Hepatic stellate cell (primary cell): ENCODE measurements at places on chromosomes 16 and 17.

DNA sequence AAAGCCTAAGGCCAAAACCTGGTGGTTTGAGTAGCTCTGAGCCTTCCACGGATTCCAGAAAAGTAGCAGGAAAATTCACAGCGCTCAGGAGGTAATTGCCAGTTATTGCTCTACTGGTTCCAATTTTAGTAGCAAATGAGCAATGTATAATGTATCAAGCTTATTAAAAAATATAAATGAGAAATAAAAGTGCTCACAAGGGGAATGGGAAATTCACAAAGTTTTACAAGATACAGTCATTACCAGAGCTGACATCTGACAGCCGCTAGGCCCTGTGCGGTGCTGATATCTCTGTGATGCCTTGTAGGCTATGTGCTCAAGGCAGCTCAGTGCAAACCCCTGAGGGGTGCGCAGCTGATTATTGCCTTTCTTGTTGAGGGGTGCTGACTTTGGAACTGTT is 47.5 kb downstream of the HS3ST3A1 start:
- DNase-seq = no peak

DNA sequence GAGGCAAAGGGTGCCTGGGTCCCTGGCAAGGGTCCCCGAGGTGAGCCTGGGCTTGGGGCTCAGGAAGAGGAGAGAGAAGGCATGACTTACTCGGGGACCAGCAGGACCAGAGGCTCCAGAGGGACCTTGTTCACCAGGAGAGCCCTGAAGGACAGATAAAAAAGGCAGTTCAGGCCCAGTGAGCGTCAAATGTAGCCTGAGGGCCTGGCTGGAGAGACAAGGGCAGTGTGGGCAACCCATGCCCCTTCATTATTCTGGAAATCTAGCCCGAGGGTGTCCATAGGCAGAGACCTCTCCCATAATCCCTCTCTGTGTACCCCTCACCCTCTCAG is 14.1 kb downstream of the COL1A1 start:
- no peak for DNase-seq

GRCh38 chr16:49200223-49200820 is 81.3 kb downstream of the CBLN1 start:
- no peak for DNase-seq

- no peak for DNase-seq
Observed at GRCh38 chr17:79036181-79036580, 12.2 kb downstream of the C1QTNF1 start.

DNA sequence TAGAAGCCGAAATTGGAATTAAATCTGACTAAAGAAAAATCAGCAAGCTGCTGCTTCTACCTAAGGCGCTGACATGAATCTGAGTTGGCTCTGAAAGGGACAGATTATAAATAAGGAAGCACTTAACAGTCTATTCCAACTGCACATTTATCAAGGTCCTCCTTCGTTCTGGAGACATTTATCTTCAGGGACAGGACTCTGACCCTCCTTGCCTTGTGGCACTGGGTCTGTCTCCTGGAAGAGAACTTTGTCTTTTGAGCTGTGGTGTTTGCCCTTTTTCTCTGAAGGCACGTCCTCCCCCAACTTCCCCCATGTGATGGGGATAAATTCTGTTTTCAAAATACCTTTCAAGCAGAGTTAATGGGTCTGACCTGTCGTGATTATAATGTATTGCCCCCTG is 47.0 kb upstream of the MARCHF10 start:
- DNase-seq = no peak

GRCh38 chr16:81560979-81561657 is 116.5 kb downstream of the CMIP start:
- DNase-seq = no peak

DNA sequence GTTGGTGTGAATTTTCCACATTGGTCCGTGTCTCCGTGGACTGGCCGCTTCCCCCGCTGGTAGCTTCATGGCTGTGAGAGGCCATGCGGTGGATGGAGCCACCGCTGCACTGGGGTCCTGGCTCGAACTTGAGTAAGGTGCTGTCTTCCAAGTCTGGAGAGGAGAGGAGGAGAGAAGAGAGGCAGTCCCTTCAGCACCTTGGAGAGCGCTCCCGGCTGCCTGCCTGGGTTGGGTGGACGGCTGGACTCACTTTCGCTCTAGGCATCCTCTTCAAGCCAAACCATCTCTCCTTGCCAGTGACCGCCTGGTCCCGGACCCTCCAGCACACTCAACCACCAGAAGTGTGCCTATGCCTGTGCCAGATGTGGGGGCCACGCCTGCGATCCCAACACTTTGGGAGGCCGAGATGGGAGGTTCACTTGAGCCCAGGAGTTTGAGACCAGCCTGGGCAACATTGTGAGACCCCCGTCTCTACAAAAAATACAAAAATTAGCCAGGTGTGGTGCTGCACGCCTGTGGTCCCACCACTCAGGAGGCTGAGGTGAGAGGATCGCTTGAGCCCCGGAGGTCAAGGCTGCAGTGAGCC is 6.2 kb downstream of the JPH3 start:
- DNase-seq = peak; percentile 84

DNA sequence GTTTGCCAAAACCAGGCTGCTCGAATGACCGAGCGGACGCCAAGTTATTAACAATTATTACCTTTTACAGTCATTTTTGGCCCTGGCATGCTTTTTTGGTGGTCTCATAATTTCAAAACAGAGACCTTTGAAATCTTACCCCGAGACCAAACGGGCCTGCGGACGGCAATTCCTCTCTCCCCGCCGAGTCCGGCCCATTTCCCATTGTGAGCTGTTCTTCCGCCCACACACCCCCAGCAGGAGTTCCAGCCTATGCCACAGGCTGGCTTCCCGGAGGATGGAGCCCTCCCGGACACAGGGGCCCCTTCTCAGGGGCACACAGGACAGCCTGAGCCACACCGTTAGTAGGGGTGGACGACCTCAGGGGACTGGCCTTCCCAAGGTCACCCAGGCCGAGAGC is 130.7 kb downstream of the C16orf95 start:
- DNase-seq = no peak

- no peak for DNase-seq
Observed at GRCh38 chr17:44268709-44269534, 987 bp upstream of the SLC4A1 start.

- no peak for DNase-seq
Observed at GRCh38 chr16:54521327-54521726, 234.7 kb upstream of the IRX3 start.

- DNase-seq = peak; percentile 72
Observed at GRCh38 chr17:50110591-50111349, 15.6 kb downstream of the PDK2 start.

DNA sequence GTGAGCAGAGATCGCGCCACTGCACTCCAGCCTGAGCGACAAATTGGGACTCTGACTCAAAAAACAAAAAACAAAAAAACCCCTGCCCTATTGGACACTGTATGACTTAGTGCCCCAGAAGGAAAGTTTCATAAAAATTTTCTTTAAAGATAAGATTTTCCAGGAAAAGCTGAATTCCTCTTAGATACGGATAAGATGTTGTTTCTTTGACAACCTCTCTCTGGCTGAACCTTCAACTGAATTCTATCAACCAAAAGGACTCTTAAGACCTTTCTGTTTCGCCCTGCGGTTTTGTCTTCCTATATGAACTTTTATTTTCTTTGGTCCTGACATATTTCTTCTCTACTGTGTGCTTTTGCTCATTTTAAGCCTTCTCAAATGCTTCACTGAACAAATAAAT is 35.8 kb downstream of the CPPED1 start:
- DNase-seq = no peak

DNA sequence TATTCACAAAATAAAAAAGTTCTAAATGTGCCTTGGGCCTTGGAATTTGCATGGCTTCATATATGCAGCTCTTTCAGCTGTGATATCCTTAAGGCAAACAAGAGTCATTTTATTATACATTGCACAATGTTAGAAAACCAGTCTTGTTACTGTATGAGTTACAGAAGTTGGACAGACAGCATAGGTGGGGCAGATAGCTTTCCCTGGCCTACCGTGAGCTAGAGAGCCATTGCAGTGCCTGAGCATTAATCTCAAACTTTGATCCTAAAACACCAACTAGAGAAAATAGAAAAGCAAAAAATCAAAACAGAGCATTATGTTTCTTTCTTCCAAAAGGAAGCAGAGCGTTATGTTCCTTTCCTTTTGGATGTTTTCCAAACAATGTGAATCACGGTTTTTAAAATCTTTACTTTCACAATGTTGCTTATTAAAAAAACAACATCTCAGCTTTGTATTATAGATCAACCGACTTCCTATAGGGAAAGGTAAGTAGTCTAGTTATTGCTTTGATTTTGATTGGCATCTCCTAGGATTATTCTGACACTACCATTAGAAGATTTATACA is 32.2 kb downstream of the ARHGAP44 start:
- DNase-seq = no peak

DNA sequence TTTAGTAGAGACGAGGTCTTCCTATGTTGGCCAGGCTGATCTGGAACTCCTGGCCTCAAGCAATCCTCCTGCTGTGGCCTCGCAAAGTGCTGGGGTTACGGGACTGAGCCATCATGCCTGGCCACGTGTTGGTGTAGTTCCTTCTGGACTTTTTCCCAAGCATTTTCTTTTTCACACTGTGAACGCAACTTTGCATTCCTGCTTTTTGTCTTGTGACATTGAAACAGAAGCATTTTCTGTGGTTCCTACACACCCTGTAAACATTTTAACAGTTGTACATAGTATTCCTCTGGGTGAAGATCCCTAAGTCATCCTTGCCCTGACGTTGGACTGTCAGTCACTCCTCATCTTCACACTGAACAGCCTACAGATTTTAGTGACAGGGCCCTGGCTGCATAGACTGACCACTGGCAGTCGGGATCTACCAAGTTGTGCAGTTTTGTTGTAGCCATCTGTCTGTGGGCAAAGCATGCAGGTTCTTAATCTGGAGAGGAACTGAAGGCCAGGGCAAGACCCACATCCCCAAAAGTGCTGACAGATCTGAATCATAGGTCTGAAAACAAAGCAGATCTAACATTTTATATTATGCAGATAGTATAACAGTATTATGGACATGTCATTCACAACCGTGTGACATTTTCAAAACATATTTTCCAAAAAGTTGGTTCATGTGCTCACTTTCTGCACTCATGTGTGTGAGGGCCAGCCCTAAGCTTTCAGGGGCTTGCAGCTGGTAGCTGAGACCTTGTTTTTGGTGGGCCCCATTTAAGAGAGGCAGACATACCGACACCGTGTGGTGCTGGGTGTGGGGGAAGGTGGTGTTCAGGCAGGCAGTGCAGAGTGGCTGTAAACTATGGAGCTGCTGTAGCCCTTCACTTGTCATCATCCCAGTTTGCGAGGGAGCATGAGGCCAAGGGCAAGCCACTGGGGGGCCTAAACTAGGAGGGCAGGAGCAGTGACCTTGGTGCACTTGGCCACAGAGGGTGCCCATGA is 59.9 kb downstream of the EPN2 start:
- DNase-seq = no peak

- DNase-seq = no peak
Observed at GRCh38 chr16:51057969-51058337, 93.1 kb downstream of the SALL1 start.
